ENCODE measurements at places on chromosomes 13 and 19.

GRCh38 chr13:99962242-99962641 is 9.3 kb downstream of the ZIC5 start:
- DNase-seq: no peak

DNA sequence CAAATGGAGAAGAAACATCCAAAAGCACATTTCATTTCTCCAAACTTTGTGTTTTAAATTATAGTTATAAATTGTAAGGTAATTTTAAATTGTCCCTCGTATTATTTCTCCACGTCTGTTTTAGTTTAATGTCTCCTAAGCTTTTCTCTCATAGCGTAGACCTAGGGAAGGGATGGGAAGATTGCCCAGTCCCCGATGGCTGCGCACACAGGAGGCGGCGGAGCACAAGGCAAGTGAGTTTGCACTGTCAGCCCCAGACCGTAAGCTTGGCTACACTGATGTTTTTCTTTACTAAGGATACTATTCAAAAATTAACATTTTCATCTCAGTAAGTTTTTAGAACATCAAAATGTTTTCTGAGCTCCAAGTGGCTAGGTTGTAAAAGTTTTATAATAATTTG is 72.3 kb downstream of the GPR12 start:
- DNase-seq: no peak

DNA sequence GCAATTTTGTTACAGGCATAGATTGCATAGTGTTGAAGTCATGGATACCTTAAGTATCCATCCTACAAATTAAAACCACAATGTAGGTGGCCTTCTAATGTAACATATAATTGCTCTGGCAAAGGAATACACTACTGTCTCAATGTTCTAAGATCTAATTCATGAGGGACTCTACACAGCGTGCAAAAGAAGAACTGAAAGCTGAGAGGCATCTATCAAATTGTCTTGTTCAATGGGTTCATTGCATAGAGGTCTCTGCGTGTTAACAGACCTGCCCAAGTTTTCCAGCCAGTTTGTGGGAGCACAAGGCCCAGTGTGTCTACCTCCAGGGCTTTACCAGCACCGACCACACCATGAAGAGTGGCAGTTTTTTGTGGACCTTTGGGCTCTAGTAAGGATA is 451.4 kb downstream of the ITGBL1 start:
- DNase-seq: no peak

DNA sequence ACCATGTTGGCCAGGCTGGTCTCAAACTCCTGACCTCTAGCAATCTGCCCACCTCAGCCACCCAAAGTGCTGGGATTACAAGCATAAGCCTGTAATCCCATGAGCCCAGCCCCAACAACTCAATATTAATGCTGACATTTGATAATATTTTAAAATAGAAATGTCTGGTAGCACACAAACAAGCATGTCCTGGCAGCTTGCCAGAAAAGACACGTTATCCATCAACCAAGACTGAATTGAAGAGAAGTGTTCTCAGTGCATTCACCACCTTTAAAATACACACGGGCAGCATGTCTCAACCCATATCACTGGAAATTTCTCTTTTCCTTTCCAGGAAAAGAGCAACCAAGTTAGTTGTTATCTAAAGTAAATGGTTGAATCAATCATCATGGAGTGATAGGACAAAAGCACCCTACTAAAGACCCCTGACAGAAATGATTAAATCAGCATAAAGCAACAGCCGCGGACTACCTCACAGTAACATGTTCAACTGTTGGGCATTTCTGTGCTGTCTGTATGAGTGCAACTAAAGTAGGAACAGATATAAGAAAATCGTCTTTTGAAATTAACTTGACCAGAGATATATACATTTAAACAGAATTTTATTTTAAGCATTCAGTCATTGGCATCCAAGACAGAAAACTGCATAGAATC is 25.0 kb downstream of the LHFPL6 start:
- no peak for DNase-seq

DNA sequence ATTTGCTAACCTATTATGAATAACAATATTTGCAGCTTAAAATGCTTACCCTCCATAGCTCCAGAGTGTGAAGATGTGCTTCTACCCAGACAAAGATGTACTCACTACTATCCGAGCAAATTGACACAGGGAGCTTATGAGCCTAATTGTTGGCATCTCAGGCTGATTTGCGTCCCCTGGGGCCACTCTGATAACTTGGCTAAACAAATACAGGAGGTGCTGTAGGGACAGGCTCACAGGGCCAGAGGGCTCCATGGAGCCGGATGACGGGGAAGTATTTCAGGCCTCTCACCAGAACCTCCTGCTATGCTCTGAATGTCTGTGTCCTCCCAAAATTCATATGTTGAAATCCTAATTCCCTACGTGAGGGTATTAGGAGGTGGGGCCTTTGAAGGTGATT is 26.7 kb upstream of the C19orf12 start:
- DNase-seq: no peak

GRCh38 chr19:48841047-48841446 is 4.8 kb upstream of the HSD17B14 start:
- DNase-seq: no peak

GRCh38 chr19:28322491-28322890 is 890.5 kb downstream of the UQCRFS1 start:
- no peak for DNase-seq

Data from HuH-7 (cell line).